Activated naive CD4-positive, alpha-beta T cell treated with Interleukin-2 at 50 U/mL for 16 hours (primary cell): ENCODE measurements at places on chromosomes 7 and 10.

DNA sequence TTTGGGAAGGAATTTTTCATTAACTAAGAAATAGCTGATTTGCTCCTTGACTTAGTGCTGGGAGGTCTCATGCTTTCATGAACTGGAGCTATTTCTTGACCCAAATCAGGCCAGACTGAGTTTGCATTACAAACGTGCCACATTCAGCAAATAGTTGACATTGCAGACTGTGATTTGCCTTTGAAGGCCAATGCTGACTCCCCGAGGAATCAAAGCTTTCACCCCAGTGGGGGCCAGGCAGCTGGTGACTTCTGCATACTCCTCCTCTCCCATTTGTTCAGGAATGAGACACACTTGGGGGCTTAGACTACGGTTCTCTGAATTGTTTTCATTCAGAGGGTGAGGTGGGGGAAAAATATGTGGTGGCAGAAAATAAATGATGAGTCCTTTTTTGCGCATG lies 111.0 kb upstream of the JAZF1 start:
- DNase-seq = no peak

GRCh38 chr10:93876381-93876780 lies 17.4 kb upstream of the SLC35G1 start:
- DNase-seq = no peak

GRCh38 chr7:70586822-70587221 lies 545.1 kb upstream of the GALNT17 start:
- no peak for DNase-seq

DNA sequence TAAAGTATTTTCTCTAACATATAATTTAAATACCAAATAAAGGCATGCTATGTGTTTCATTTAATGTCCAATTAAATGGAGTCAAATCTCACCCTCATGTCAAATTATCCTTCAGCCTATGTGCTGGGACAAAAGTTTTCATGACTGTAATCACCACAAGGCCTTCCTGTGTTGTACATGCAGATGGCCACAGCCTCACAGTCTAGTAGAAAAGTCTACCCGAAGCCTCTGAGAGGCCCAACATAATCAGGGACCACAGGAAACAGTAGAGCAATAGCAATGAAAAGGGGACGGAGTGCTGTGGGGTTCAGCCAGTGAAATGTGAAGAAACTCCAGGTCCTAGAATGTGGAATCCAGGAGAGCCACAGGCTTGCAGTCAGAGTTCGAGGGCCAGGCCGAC lies 140.2 kb upstream of the KLF6 start:
- no peak for DNase-seq

DNA sequence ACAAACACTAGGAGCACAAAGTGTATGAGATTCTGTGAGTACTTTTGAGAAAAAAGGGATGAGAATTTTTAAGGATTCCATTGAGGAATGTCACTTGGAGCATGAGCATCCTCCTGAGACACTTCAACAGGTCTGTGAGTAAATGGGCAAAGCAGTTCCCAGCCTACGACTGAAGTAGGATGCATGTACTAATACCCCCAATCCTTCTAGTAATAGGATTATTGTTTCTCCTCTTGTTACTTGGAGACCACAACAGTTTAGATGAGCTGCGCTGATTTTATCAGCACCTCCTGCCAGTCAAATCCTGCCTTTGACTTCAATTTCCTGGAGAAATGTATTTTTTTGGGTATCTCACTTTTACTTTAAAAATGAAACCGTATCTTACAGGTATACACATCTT lies 820 bp downstream of the BBS9 start:
- DNase-seq = no peak

GRCh38 chr10:43461950-43462349 lies 25.0 kb downstream of the ZNF487 start:
- no peak for DNase-seq

GRCh38 chr10:127148066-127148932 lies 48.1 kb downstream of the INSYN2A start:
- DNase-seq = no peak

GRCh38 chr10:4108693-4109092 lies 323.7 kb upstream of the KLF6 start:
- no peak for DNase-seq

GRCh38 chr7:121267612-121268011 lies 61.2 kb upstream of the WNT16 start:
- DNase-seq = no peak

DNA sequence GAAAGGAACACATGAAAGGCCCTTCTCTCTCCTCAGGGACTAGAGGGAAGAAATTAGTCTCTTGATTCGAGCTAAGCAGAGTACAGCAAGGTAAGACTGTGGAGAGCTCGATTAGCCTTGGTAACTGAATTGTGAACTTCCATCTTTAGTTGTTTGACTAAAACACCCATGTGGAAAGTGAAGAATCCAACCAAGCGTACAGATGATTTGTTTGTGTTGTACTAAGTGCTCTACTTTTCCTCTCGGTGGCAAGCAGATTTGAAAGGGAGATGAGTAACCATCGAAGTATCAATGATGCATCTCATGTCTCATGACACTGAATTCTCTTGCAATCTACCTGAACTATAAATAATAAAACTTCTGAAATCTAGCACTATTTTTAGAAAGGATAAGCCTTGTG lies 80.7 kb downstream of the FZD1 start:
- DNase-seq = no peak

DNA sequence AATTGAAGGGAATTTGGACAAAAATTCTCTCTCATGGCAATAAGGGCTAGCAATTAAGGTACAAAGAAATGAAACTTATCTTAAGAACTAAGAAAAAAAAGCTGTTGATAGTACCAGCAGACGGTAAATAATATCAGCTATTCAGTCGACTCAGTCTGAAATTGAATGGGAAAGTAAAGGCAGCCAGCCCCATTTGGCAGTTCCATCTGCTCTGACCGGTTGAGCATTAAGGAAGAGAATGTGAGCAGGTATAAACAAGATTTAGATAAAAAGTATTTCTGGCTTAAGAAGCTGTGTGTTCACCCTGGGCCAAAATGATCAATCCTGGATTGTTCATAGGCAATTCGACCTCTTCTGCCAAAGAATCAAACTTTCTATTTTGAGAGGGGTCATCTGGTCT lies 154.6 kb upstream of the NPVF start:
- no peak for DNase-seq

- DNase-seq = no peak
Observed at GRCh38 chr7:116584721-116585120, 59.9 kb downstream of the CAV1 start.

- no peak for DNase-seq
Observed at GRCh38 chr7:107594961-107595737, 15.1 kb downstream of the BCAP29 start.

GRCh38 chr10:10307551-10307950 lies 710.1 kb upstream of the CELF2 start:
- DNase-seq = no peak
